HFFc6 (cell line): ENCODE measurements at places on chromosomes 4 and X. TPM values are rescaled to one million over a fixed set of nuclear protein-coding genes. Genes with fewer than 3 reads are reported as not detected.

- peak; percentile 86 for DNase-seq
Observed at GRCh38 chr4:14168919-14169318, 541.4 kb upstream of the BOD1L1 start.

The HSFX2 gene
- total RNA-seq: not detected in 3 replicates

The JADE1 gene
- total RNA-seq: 26.1 to 29.2 TPM (median 28.0 TPM) in 3 replicates

The FHIP1A gene
- total RNA-seq: 0.53 to 0.97 TPM (median 0.58 TPM) in 3 replicates

GRCh38 chr4:53931461-53931961 is 132.9 kb downstream of the CHIC2 start:
- DNase-seq: no peak

The SFRP2 gene
- not detected in 3 replicates for total RNA-seq

- DNase-seq: peak; percentile 4
Observed at GRCh38 chrX:140040386-140040785, 75.1 kb upstream of the CXorf66 start.

The ANKRD17 gene
- 51.7 and 60.5 TPM in 2 replicates for total RNA-seq
